ENCODE measurements at places on chromosomes 7 and 10. TPM values are rescaled to one million over a fixed set of nuclear protein-coding genes. Genes with fewer than 3 reads are reported as not detected.

Gene RAB19
- total RNA-seq: 0.31 TPM

Gene DENND2A
- not detected for total RNA-seq

Gene FBXL13
- 0.77 TPM for total RNA-seq

Gene NEURL1
- total RNA-seq: not detected

Gene WASHC2C
- 20.8 TPM for total RNA-seq

Gene NUDT13
- 4.2 TPM for total RNA-seq

Gene ZNF518A
- total RNA-seq: 37.1 TPM

Gene PRLHR
- not detected for total RNA-seq

Gene CRHR2
- not detected for total RNA-seq

Gene ANXA8L1
- total RNA-seq: not detected

Gene EXOSC1
- total RNA-seq: 47.6 TPM

Gene MCMBP
- total RNA-seq: 71.8 TPM

Gene FZD8
- total RNA-seq: not detected

Gene TLX1
- 0.07 TPM for total RNA-seq

Gene CFAP46
- 0.84 TPM for total RNA-seq

Gene CPA1
- total RNA-seq: 0.20 TPM

Gene SPRN
- not detected for total RNA-seq

Gene KNDC1
- 0.44 TPM for total RNA-seq

Gene BMPER
- total RNA-seq: not detected

Gene POU6F2
- total RNA-seq: not detected

Gene HOXA6
- 1.3 TPM for total RNA-seq

Gene UCN3
- total RNA-seq: not detected

Gene ZNF503
- total RNA-seq: 5.8 TPM

Gene UTF1
- not detected for total RNA-seq

Gene PDGFA
- 1.5 TPM for total RNA-seq

Gene ZSWIM8
- total RNA-seq: 39.9 TPM
